Endothelial cell (in vitro differentiated cells): ENCODE measurements at places on chromosomes 3 and 15. TPM values are rescaled to one million over a fixed set of nuclear protein-coding genes. Genes with fewer than 3 reads are reported as not detected.

Gene LOXL1
- total RNA-seq, result 156 TPM

GRCh38 chr3:12489832-12490231 lies 5.6 kb downstream of the TSEN2 start:
- H3K27me3 ChIP-seq, result no peaks in the 10 kb centered on the region
- no peak overlapping the region for H3K27ac ChIP-seq
- no peak for DNase-seq

Gene TGM5
- total RNA-seq, result not detected

DNA sequence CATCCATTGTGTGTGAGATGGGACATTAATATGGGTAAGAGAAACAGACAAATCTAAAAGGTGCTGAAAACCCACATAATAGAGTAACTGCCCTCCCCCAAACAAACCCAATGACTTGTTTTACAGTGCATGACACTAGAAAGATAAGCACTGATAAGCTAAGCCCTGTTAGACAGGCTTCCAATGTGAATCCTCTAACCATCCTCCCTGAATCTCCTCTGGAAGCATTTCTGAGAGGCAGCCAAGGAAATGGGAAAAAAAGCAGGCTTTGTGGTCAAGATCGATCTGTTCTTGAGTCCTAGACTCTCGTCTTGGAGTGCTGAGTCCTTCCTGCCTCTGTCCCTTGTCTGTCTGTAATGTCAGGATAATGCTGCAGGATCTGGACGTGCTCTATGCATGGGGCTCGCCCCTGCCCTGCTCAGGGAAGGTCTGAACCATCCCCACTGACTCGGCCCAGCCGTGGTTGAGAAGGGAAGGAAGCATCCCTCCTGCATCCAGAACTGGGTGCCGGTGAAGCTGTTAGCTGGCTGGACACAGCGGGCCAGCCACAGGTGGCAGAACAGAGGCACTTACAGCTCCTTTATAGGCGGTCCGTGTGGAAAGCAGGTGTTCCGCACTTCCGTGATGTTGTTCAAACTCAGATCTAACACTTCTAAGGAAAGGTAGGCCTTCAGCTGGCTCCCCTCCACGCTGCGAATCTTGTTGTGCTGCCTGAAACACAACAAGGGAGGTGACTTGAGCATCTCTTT lies 84.1 kb downstream of the LRIG1 start:
- no peak for DNase-seq
- H3K27me3 ChIP-seq, result no peaks in the 10 kb centered on the region
- no peak overlapping the region for H3K4me3 ChIP-seq
- H3K36me3 ChIP-seq, result peaks cover 46% of the 10 kb centered on the region

DNA sequence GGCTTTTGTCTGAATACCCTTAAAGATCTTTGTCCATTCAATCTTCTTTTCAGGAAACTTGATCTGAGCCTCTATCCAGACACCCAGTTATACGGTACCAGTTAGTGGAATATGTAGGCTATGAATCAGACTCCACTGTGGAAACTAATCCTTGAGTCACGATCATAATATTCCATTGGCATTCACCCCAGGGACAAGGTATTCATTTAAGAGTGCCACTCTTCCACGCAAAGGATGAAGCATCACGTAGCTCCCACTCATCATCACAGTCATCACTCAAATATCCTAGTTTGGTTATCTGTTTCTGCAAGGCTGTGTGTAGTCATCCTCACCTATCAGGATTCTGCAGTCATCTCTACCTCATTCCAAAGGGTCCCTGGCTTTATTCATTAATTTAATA lies 85.6 kb downstream of the NEDD4 start:
- H3K36me3 ChIP-seq, result no peaks in the 10 kb centered on the region
- H3K27ac ChIP-seq, result no peak overlapping the region
- no peak overlapping the region for H3K4me3 ChIP-seq
